ENCODE measurements at places on chromosomes 16 and 17.

GRCh38 chr16:65244787-65245186, 122.9 kb upstream of the CDH11 start:
- DNase-seq = no peak

DNA sequence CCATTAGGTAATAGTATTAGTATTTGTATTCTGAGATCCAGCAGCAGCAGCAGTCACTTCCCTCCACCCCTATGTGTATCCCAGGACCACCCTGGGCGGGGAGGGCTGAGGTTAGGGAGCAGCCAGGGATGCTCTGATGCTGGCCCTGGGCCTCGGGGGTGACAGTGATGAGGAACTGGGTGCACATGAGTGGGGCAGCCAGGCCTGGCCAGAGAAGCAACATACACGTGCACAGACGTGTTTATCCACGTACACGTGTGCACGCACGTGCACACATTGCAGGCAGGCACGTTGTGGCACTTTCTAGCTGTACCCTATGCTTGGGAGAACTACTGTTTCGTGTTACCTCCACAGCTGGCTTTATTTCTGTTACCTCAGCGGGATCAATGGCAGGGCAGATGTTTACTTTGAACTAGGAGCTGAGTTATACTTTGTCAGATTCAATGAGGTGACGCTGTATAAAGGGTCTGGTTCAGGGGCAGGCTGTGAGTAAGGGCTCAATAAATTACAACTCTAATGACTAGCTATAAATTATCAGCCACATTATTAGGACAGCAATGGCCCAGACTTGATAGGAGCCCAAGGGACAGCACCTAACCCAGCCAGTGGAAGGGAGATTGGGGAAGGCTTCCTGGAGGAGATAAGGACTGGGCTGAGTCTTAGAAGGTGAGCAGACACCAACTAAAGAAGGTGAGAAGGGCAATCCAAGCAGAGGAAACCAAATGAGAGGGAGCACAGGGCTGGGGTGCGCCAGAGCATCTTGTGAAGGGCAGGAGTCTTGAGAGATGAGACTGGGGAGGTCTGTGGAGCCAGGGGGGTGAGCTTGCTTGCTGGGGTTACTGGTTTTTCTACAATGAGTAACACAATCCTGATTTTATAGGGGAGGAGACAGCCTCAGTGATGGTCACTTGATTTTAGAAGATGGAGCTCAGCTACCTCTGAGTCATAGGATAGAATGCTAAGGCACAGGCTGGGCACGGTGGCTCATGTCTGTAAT, 22.4 kb upstream of the CA4 start:
- DNase-seq = no peak

DNA sequence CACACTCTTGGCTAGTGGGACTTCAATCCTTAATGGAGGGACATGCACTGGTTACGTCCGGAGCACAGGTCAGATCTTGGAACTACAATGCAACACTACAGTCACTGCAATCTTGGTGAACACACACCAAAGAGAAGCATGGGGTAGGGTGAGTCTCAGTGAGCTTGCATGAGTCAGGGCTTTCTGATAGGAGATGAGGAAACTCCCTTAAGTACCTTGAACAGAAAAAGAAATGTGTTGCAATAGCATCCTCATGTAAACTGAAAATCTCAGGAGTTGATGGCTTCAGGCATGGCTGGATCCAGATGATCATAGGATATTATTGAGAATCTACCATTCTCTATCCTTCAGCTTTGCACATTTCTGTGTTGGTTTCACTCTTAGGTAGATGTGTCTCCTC, 54.1 kb downstream of the CES1 start:
- DNase-seq = no peak

- DNase-seq = no peak
These were observed 446.7 kb downstream of the PMP22 start for GRCh38 chr17:14818469-14818868.

Measured in H7 (cell line).